ENCODE measurements at places on chromosomes 3 and 15.

GRCh38 chr3:170622369-170623159, 36.7 kb upstream of the SLC7A14 start:
- no peak for DNase-seq

- no peak for DNase-seq
Measured at GRCh38 chr3:194756791-194757325, 71.2 kb downstream of the FAM43A start.

- DNase-seq: no peak
Measured at GRCh38 chr3:58004973-58005372, 3.2 kb upstream of the FLNB start.

DNA sequence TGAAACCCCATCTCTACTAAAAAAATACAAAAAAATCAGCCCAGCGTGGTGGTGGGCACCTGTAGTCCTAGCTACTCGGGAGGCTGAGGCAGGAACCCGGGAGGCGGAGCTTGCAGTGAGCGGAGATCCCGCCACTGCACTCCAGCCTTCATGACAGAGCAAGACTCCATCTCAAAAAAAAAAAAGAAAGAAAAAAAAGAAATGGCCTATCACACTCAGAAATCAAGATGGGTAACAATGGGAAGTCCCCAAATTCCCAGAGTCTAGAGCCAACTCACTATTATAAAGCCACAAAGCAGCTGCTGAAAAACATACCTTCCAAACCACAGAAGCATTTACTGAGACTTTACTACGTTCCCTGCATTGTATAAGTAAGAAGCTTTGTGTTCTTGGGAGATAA, 7.5 kb downstream of the HDGFL3 start:
- no peak for DNase-seq

- peak; percentile 83 for DNase-seq
Measured at GRCh38 chr15:73051807-73052652, at the start of gene NEO1. Gene NEO1, plus strand, starts transcription at chr15:73052463. Its CDS starts 213 bp downstream, at chr15:73052676.

GRCh38 chr3:40078590-40078989, 230.9 kb upstream of the EIF1B start:
- DNase-seq: no peak

DNA sequence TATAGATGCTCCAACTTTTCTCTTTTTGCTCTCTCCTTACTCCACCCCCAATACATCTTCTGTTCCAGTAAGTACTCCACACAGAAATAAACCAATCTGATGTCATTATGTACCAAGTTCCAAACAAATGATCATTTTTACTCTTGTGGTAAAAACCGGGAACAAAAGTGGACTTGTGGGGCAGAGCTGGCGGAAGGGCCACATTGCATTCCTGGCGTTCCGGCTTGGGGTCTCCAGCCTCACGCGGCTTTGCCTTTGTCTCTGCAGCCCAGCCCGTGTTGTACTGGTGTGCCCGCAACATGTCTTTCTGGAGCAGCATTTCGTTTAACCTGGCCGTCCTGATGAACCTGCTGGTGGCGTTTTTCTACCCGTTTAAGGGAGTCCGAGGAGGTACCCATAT, 184.4 kb upstream of the BHLHE40 start:
- DNase-seq: no peak

- DNase-seq: no peak
Measured at GRCh38 chr3:173066044-173067004, 74.7 kb downstream of the SPATA16 start.

DNA sequence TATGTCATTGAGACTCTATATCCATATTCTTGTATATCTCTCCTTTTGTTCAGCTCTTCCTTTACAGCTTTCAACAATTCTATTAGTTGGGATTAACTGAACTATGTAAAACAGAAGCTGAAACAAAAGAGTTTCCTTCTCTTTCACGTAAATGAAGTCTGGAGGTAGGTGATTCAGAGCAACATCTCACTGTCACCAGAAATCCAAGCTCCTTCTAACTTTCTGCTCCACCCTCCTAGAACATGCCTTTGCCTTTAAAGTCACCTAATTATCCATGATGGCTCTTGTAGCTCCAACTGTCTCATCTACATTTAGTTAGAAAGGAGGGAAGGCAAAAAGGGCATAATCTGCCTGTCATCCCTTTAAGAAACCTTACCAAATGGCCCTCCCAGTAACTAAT, 458.2 kb upstream of the MDFIC2 start:
- DNase-seq: no peak

GRCh38 chr3:155944081-155944480, 73.6 kb downstream of the GMPS start:
- DNase-seq: no peak

- DNase-seq: no peak
Measured at GRCh38 chr3:89947337-89947954, 840.0 kb downstream of the EPHA3 start.

DNA sequence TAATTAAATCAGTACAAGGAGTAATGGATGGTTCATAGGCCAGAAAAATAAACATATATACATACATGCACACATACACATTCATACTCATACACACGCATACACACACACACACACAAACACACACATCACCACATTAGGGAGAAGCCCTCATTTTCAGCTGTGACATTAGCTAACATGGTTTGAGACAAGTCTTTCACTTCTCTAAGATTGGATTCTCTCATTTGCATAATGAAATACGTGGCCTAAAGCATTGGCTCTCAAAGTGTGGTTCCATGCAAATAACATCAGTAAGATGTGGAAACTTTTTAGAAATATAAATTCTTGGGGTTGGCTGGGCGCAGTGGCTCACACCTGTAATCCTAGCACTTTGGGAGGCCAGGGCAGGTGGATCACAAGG, 452.6 kb downstream of the TAFA4 start:
- no peak for DNase-seq

DNA sequence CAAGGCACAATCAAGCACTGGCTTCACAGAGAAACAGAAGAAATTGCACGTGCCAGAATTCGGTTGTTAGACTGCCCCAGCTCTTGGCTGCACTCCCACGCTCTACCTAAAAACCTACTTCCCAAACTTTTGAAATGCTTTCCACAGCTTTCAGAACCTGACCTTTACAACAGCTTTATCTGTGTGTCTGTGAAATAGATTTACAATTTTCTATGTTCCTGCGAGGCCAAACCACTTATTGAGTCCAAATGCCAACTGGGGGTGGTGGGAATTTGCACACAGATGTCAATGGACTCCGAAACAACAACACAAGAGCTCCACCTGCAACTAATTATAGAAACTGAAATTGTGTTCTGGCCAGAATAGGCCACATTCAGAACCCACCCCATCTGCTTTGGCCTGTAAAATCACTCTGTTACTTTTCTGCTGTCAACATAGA, 44.6 kb downstream of the ERC2 start:
- DNase-seq: no peak

DNA sequence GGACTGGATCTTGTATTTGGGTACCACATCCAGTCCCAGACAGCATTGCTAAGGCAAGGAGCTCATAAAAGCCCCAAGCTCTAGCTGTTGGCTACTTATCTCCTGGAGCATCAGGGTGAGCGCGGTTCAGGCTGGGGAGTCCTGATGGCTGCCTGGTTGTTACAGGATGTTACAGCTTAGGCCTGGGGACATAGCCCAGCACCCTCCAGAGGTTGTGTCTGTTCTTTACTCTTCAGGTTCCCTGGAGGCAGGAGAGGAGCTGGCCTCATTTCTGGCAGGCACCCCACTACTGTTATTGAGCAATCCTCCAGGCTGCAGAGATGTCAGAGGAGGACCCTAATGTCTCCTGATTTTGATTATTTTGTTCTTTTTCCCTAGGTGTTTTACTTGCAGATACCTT, 26.6 kb downstream of the APBA2 start:
- DNase-seq: no peak

DNA sequence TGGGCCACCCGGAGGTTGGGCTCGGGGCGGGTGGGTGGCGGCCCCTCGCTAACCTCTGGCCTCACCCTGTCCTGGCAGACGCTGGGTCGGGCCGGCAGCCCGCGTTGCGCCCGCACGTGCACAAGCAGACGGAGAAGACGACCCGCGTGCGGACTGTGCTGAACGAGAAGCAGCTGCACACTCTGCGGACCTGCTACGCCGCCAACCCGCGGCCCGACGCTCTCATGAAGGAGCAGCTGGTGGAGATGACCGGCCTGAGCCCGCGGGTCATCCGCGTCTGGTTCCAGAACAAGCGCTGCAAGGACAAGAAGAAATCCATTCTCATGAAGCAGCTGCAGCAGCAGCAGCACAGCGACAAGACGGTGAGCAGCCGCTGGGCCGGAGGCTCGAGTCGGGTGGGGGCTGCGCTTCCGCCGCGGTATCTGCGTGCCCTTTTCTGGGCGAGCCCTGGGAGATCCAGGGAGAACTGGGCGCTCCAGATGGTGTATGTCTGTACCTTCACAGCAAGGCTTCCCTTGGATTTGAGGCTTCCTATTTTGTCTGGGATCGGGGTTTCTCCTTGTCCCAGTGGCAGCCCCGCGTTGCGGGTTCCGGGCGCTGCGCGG, 3.7 kb downstream of the ISL2 start:
- no peak for DNase-seq

- DNase-seq: no peak
Measured at GRCh38 chr3:167246252-167246651, 133.8 kb downstream of the ZBBX start.

DNA sequence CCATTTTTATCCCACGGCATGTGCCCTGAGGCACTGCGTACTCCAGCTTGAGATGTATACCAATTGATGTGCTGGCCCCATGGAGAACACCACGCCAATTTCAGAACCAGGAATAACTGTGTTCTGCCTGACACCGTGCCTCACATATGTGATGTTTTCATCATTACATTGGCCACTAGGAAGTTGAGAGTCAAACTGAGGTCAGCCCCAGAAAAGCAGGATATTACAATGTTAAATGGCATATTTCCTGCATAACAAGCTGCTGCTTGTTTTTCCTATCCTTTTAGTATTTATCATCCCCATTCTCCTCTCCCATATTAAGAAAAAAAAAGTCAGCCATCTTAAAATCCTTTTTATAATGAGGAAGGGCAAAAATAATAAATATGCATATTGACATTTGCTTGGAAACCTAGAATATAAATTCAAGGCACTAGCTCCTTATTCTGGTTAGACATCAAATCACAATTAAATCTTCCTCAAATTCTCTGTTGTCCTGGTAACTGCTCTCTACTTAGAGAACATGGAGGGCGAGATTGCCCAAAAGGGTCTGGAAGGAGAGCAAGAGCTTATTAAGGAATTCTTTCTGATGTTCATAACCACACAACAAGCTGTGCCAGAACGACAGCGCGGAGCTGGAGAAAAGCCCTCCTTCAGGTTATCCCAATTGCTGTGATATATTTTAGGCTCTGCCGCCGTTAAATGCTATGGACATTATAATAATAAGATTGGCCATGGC, 112.6 kb downstream of the UACA start:
- DNase-seq: no peak

GRCh38 chr3:184765047-184765729, 46.8 kb upstream of the VPS8 start:
- no peak for DNase-seq

- DNase-seq: no peak
Measured at GRCh38 chr3:180870008-180870699, 42.3 kb upstream of the FXR1 start.

GRCh38 chr15:64693134-64693533, 82.3 kb downstream of the RBPMS2 start:
- DNase-seq: no peak

GRCh38 chr15:89052474-89052873, 35.8 kb upstream of the ABHD2 start:
- DNase-seq: no peak

Measured in CD4-positive, alpha-beta T cell treated with Interleukin-15 for 4 hours (primary cell).